ENCODE measurements at places on chromosomes 12 and 14.

- DNase-seq, result no peak
- peaks cover 16% of the 10 kb centered on the region for H3K4me1 ChIP-seq
- H3K27me3 ChIP-seq, result no peaks in the 10 kb centered on the region
- no peaks in the 10 kb centered on the region for H3K36me3 ChIP-seq
Measured at GRCh38 chr14:99995700-99996356, 69.4 kb upstream of the EVL start.

- DNase-seq, result no peak
- no peak overlapping the region for H3K27ac ChIP-seq
- H3K36me3 ChIP-seq, result peaks cover 1% of the 10 kb centered on the region
- H3K27me3 ChIP-seq, result peaks cover 5% of the 10 kb centered on the region
- no peak overlapping the region for H3K4me3 ChIP-seq
Measured at GRCh38 chr12:124160097-124160756, 134.7 kb upstream of the RFLNA start.

- no peak overlapping the region for H3K4me3 ChIP-seq
- H3K4me1 ChIP-seq, result peaks cover 54% of the 10 kb centered on the region
- no peaks in the 10 kb centered on the region for H3K36me3 ChIP-seq
- DNase-seq, result no peak
- H3K27me3 ChIP-seq, result no peaks in the 10 kb centered on the region
Measured at GRCh38 chr14:51443195-51444018, 203.4 kb downstream of the TMX1 start.

DNA sequence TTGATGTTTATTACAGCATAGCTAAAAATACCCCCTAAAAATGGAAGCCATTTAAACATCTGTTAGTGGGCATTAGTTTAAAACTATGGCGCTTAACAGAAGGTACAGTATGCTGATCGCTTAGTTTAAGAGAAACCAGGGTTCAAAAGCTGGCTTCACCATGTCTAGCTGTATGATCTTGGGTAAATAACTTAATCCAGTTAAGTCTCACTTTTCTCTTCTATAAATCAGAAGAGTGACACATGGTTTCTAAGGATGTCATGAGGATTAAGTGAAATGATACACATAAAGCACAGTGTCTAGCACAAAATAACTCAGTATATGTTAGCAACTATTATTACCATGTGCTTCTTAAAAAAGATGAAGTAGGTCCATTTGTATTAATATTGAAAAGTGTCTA lies 38.7 kb downstream of the STK38L start:
- H3K27me3 ChIP-seq, result no peaks in the 10 kb centered on the region
- H3K4me1 ChIP-seq, result peaks cover 90% of the 10 kb centered on the region
- peaks cover 5% of the 10 kb centered on the region for H3K36me3 ChIP-seq

DNA sequence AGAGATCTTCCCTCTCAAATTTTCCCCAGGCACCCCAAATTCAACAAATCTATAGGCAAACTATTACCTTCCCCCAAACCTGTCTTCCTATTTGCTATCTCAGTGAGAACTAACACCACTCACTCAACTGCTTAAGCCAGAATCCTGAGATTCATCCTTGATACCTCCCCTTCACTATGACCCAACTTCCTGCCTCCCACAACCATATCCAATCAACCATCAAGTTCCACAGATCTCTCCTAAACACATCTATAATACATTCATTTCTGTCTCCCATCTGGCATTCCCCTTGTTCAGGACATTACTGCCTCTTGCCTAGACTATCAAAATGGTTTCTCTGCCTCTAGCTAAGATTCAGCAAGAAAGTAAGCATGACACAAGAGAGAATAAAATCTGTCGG lies 21.3 kb downstream of the YAF2 start:
- H3K36me3 ChIP-seq, result no peaks in the 10 kb centered on the region
- H3K27ac ChIP-seq, result no peak overlapping the region
